Suppressor macrophage (primary cell): ENCODE measurements at places on chromosomes 16 and 17.
A peak's percentile ranks its signal among the peaks of the same experiment; 100 is the strongest.

DNA sequence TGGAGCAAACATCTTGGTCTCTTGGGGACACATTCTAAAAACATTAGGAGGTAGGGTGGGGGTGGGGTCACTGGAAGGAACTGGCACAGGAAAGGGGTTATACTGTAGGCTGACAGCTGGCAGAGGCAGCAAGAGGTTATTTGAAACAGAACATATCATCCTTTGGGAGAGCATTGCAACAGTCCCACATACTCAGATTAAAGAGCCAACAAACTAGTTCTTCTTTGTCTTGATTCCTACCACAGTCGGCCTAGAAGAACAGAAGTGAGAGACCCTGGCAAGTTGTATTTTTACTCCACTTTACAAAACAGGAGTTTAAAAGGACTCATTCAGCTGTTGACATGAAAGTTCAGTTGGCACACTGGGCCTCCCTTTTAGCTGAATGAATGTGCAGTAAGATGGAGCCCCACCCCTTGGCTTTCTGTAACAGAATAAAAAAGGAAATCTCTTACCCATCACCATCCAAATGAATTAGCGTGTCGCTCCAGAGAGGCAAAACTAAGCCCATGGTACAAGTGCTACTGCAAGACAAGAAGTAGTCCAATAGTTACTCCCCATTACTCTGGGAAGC lies 54.6 kb upstream of the CORO6 start:
- DNase-seq = no peak

- DNase-seq = peak; percentile 90
Measured at GRCh38 chr17:59804901-59805465, 87.8 kb downstream of the TUBD1 start.

GRCh38 chr17:71631483-71631882 lies 489.3 kb upstream of the SOX9 start:
- DNase-seq = no peak

DNA sequence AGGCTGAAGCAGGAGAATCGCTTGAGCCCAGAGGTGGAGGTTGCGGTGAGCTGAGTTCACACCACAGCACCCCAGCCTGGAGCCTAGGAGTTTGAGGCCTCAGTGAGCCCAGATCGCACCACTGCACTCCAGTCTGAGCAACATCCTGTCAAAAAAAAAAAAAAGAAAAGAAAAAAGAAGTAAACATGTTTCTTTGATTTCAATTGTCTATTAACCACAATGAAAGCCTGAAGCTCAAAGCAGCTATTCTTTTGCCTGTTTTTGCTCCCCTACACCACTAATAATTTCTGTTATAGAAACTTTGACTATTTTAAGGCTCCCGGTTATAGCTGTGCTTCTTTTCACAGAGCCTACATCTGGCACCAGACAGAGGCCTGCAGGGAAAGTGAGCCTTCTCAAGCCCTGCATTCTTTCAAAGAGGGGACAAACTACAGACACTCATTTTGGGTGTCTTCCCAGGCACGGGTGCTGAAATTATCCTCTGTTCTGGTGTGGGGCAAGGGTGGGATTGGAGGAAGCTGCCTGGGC lies 14.2 kb upstream of the SLC52A1 start:
- no peak for DNase-seq

GRCh38 chr17:5468075-5468473 lies 708 bp downstream of the DHX33 start:
- no peak for DNase-seq

GRCh38 chr16:66247516-66248481 lies 118.7 kb upstream of the CDH5 start:
- no peak for DNase-seq

- no peak for DNase-seq
Measured at GRCh38 chr16:62967163-62967562, 930.9 kb upstream of the CDH8 start.

GRCh38 chr16:85067426-85067825 lies 39.8 kb downstream of the KIAA0513 start:
- DNase-seq = no peak

DNA sequence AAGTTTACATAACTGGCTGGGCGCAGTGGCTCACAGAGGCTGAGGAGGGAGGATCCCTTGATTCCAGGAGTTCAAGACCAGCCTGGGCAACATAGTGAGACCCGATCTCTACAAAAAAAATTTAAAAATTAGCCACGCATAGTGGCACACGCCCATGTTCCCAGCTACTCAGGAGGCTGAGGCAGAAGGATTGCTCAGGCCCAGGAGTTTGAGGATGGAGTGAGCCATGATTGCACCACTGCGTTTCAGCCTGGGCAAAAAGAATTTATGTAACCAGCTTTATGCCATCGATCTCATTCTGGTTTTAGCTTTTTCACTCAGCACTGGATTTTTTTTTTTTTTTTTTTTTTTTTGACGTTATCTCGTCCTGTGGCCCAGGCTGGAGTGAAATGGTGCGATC lies 9.1 kb upstream of the CD300E start:
- DNase-seq = peak; percentile 65

GRCh38 chr16:2955438-2955778 lies 8.7 kb upstream of the KREMEN2 start:
- DNase-seq = no peak

DNA sequence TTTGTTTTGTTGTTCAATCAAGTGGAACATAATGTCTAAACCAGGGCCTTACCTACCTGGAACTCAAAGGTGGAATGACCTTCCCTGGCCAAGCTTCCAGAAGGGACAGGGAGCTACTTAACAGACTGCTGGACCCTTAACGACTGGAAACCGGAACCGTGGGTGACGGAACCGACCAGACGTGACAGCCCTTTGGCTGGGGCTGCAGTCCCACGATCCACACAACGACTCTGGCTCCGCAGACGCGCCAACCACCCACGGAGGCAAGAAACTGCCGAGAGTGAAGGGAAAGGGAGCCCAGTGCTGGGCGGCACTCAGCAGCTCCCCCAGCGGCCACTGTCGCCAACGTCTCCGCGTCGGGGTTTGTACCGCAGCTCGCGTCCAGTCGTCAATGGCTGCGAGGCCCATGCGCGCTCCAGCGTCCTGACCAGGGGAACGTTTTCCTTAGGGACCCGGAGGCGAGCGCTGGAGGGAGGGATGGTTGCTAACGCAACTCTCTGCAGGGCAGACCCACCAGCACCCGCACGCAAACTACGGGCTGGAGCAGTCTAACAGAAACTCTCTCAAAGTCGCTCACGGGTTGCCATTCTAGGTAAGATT lies 5.5 kb upstream of the KIF22 start:
- DNase-seq = peak; percentile 89

DNA sequence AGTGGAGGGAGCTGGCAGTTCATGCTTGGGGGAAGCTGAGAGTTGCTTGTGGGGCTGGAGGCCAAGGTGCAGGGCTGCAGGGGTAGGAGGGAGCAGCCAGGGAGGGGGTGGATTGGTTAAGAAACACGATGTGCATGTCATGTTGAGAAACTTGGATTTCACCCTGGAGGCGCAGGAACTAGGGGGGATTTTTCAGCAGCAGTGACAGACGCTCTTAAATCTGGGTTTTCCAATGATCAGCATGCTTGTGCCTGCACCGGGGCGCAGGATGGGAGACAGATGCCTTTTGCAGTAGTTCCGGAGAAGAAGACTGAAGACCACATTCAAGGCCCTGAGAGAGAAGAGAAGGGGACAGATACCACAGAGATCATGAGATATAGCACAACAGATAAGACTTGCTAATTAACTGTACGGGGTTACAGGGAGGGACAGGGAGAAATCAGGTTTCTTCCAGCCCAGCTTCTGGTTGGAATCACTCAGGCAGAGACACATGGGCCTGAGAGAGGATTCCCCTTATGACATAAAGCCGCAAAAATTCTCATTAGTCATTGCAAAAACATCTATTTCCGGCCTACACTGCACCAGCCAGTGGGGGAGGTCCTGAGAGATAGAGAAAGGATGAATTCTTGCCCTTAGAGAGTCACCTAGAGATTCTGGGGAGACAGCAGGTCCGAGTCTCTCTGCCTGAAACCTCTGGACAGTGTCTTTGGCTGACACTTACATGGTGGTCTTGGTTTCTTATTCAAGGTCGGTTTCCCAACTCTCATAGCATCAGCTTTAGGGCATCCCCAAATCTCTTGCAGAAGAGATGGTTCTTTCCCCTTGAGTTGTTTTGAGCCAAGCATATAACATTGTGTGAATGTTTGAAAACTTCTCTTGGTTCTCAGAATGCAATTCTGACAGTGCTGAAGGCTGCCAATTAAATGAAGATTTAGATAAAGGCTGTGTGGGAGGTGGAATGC lies 27.1 kb downstream of the CDH13 start:
- no peak for DNase-seq

GRCh38 chr16:67833030-67833414 lies 9.1 kb upstream of the THAP11 start:
- DNase-seq = peak; percentile 9

- DNase-seq = no peak
Measured at GRCh38 chr16:86050591-86051367, 151.8 kb downstream of the IRF8 start.

DNA sequence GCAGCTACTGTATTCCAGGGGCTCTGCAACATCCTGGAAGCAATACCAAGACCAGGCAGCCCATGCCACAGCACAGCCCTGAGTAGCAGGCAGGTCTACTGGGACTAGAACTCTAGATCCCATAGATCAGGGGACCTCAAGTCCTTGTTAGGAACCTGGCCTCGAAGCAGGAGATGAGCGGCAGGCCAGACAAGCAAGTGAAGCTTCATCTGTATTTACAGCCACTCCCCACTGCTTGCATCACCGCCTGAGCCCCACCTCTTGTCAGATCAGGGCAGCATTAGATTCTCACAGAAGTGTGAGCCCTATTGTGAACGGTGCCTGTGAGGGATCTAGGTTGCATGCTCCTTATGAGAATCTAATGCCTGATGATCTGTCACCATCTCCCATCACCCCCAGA lies 295.7 kb upstream of the TNRC6C start:
- no peak for DNase-seq

- DNase-seq = no peak
Measured at GRCh38 chr16:1354815-1355540, 3.2 kb downstream of the GNPTG start.

DNA sequence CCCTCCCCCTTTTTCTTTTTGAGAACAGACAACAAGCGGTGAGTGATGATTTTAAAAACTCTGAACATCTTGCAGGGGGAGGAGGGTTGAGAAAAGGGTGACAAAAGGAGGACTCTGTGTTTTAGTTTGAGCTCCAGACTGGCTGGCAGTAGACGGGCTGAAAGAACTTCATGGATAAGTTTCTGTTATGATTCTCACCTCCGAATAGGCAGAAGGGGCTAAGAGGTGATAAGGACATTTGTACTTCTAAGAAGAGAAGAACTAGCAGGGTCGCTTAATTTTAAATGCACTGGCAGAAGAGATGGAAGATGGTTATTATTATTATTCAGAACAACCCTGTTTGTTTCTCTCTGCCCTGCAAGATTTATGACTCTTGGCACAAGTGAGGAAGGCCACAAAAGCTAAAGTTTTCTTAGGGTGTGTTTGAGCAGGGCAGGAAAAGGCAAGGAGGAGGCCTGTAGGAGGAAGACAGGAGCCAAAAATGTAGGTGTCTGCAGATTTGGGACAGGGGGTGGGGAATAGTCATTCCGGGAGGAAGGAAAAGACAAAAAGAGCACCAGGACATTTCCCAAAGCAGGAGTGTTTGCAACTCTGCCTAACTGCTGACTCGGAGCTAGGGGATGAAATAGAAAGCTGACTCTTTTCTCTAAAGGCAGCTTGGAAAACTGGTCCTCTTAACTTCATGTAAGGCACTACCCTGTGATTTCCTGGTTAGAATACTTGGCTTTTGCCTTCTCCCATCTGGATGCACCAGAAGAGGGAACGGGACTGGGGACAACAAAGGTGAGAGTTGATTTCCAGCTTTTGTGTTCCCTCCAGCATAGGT lies 11.9 kb upstream of the HOXB2 start:
- no peak for DNase-seq

- DNase-seq = no peak
Measured at GRCh38 chr16:83102336-83102735, 475.6 kb downstream of the CDH13 start.

GRCh38 chr17:40612599-40613244 lies 34.9 kb downstream of the SMARCE1 start:
- peak; percentile 12 for DNase-seq

GRCh38 chr17:34902831-34903547 lies 58.3 kb downstream of the CCT6B start:
- DNase-seq = no peak

DNA sequence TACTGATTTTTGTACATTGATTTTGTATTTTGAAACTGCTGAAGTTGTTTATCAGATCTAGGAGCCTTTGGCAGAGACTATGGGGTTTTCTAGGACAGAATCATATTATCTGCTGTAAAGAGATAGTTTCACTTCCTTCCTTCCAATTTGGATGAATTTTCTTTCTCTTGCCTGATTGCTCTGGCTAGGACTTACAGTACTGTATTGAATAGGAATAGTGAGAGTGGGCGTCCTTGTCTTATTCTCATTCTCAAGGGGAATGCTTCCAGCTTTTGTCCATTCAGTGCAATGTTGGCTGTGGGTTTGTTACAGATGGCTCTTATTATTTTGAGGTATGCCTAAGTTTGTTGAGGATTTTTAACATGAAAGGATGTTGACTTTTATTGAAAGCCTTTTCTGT lies 290.1 kb downstream of the MAP2K4 start:
- DNase-seq = no peak

- DNase-seq = no peak
Measured at GRCh38 chr17:34763728-34764665, 184.6 kb downstream of the TMEM132E start.

GRCh38 chr16:19885451-19886072 lies 914 bp upstream of the GPRC5B start:
- peak; percentile 11 for DNase-seq

GRCh38 chr16:24013864-24014645 lies 178.3 kb downstream of the PRKCB start:
- peak; percentile 85 for DNase-seq

DNA sequence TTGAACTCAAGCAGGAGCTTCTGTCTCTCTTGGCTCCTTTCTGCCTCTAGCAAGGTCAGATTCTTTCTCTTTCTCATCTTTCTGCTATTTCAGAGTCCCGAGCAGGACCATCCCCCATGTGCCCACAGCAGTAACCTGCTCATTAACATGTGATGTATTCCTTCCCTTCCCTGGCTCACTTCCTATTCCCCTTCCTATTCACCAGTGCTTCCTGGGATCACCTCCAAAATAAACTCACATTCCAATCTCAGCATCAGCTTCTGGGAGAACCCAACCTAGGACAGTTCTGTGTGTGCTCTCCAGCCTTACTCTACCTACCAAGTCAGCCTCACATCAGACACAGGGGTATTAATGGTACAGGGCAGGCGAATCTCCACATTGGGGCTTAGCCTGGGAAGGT lies 546.4 kb upstream of the SALL1 start:
- no peak for DNase-seq

DNA sequence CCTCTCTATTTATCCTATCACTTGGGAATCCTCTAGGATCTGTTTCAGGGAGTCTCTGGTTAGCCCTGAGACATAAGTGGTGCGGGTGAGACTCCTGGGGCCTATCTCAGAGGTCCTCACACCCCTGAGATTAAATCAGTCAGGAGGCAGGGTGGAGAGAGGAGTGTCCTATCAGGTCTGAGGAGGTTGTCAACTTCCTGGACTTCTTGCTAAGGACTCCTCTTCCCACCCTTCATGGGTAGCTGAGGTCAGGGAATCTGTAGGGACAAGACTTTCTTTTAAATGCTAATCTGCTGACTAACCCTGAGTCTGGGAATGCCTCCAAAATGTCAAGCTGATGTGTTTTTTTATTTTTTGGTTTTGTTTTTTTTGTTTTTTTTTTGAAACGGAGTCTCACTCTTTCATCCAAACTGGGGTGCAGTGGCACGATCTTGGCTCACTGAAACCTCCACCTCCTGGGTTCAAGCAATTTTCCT lies 6.6 kb upstream of the ARMC5 start:
- DNase-seq = peak; percentile 15

- no peak for DNase-seq
Measured at GRCh38 chr17:82492643-82493225, 26.8 kb upstream of the FOXK2 start.
